ENCODE measurements at places on chromosomes 2 and 18.

DNA sequence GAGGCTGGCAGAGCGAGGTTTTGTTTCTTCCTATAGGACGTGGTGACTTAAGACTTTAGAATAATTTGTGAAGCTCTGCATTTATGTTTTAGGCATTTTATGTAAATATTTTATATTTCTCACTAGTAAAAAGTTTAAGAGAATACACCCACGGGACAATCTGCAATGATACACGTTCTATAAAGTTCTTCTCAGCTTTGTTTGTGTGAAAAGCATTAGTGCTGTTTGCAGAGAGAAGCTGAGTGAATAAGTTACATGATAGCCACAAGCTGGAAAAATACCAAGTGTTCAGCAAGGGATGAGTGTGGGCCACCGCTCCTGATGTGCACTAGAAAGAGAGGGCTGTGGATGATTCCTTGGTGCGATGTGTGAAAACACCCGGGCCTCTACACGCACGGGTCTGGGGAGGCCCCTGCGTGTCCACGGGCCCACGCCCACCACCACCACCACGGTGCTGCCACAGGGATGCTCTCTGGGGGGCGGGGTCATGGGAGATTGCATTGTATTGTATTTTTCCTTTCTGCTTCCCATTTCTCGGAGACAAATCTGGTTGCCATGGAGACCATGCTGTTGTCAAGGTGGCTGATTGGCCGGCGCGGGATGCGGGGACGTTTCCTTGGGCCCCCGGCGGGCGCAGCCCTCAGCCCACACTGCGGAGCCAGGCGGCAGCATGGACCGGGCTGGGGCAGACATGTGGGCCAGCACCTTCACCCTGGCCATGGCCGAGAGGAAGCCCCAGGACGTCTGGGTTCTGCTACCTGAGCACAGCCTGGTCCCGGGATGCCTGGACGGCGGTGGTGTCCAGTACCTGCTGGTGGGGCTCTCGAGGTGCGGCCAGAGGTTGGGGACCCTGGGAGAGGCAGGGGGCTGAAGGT, at the start of gene RTP5:
TSS of gene RTP5 (plus strand) at position 643 of the 875 bp plus-strand sequence. CDS start at position 671, 28 bp downstream.
- no peaks in the 10 kb centered on the region for H3K36me3 ChIP-seq
- H3K27ac ChIP-seq, result no peak within 1 kb of the TSS
- no peaks in the 10 kb centered on the region for H3K27me3 ChIP-seq

- no peaks in the 10 kb centered on the region for H3K4me1 ChIP-seq
- no peaks in the 10 kb centered on the region for H3K36me3 ChIP-seq
- no peak overlapping the region for H3K4me3 ChIP-seq
- H3K27ac ChIP-seq, result no peak overlapping the region
- no peak for DNase-seq
- H3K27me3 ChIP-seq, result no peaks in the 10 kb centered on the region
These were observed 147.3 kb upstream of the NABP1 start for GRCh38 chr2:191530618-191531017.

DNA sequence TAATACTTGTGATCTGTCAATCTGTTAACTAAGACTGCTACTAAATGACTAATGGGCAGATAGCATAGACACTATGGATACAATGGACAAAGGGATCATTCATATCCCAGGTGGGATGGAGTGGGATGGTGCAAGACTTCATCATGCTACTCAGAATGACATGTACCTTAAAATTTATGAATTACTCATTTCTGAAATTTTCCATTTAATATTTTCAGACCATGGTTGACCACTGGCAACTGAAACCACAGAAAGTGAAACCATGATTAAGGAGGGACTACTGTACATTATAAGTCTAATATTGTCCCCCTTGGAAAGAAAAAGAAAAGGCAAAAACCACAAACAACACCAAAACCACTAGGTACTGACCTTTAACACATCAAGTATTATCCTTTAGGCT, 247.0 kb upstream of the SYT4 start:
- H3K27ac ChIP-seq, result no peak overlapping the region
- H3K4me1 ChIP-seq, result no peaks in the 10 kb centered on the region
- H3K36me3 ChIP-seq, result no peaks in the 10 kb centered on the region
- DNase-seq, result no peak

DNA sequence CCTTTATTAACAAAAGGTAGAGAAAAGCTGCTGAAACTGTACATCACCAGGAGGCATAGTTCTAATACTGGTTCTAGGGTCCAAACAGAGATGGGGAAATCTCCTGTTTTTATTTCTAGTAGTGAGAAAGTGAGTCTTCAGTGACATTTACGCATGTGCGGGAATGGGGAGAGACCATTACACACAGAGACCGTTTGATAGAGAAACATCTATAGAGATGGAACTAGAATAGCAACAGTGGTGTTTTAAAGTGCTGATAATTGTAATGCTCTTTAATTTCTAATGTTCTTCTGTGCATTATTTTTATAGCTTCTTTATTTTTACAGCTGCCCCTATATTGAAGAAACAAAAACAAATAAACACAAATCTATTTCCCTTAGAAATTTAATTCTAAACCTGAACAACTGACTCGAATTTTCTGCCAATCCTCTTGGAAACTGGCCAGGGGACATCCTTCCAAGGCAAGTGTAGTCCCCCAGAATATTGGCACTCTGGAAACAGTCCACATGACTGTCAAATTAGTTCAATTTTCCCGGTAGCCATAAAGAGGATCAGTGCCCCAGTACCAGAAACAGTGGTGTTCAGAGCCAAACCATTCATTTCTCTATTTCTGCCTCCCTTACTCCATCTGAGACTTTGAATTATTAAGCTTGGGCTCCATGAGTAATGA, 260.9 kb downstream of the ICOS start:
- no peaks in the 10 kb centered on the region for H3K4me1 ChIP-seq
- H3K27me3 ChIP-seq, result no peaks in the 10 kb centered on the region
- H3K36me3 ChIP-seq, result no peaks in the 10 kb centered on the region
- H3K27ac ChIP-seq, result no peak overlapping the region
- no peak for DNase-seq
- H3K4me3 ChIP-seq, result no peak overlapping the region

DNA sequence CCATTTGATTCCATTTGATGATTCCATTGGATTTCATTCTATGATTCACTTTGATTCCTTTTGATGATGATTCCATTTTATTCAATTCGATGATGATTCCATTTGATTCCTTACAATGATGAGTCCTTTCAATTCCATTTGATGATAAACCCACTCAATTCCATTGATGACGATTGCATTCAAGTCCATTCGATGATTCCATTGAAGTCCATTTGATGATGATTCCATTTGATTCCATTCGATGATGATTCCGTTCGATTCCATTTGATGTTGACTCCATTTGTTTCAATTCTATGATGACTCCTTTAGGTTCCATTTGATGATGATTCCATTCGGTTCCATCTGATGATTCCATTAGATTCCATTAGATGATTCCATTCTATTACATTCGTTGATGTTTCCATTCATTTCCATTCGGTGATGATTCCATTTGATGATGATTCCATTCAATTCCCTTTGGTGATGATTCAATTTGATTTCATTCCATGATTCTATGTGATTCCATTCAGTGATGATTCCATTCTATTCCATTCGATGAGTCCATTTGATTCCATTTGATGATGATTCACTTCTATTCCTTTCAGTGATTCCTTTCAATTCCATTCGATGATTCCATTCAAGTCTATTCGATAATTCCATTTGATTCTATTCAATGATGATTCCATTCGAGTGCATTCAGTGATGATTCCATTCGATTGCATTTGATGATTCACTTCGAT, 1106.0 kb downstream of the RPIA start:
- H3K27ac ChIP-seq, result no peak overlapping the region
- no peaks in the 10 kb centered on the region for H3K4me1 ChIP-seq

- no peak overlapping the region for H3K4me3 ChIP-seq
- peak; percentile 87 for DNase-seq
- H3K4me1 ChIP-seq, result no peaks in the 10 kb centered on the region
These were observed 26.9 kb upstream of the CDH19 start for GRCh38 chr18:66630831-66631230.

- DNase-seq, result peak; percentile 12
- no peaks in the 10 kb centered on the region for H3K36me3 ChIP-seq
- H3K27me3 ChIP-seq, result no peaks in the 10 kb centered on the region
- no peak overlapping the region for H3K4me3 ChIP-seq
These were observed 695.3 kb downstream of the SATB2 start for GRCh38 chr2:198762441-198762840.

- no peaks in the 10 kb centered on the region for H3K27me3 ChIP-seq
- peaks cover 6% of the 10 kb centered on the region for H3K4me1 ChIP-seq
- H3K36me3 ChIP-seq, result no peaks in the 10 kb centered on the region
- DNase-seq, result no peak
- H3K4me3 ChIP-seq, result no peak overlapping the region
- no peak overlapping the region for H3K27ac ChIP-seq
These were observed 221.4 kb upstream of the EPAS1 start for GRCh38 chr2:46075848-46076247.

DNA sequence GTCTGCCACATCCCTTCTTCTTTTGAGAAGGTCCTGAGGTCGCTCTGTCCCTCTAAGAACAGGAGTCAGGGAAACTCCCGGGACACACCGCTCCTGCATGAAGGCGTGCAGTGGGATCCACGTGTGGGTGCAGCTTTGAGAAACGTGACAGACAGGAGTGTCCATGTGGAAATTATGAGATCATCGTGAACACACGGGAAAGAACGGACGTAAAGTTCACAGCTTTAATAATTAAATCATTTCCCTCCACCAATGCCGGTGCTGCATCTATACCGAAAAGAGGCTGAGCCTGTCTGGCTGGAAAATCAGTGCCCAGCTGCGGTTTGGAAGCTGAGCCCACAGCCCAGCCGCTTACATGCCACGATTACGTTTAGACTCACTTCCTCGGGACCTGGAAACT, 372.4 kb upstream of the SALL3 start:
- no peak overlapping the region for H3K27ac ChIP-seq
- H3K27me3 ChIP-seq, result no peaks in the 10 kb centered on the region
- no peak overlapping the region for H3K4me3 ChIP-seq
- H3K36me3 ChIP-seq, result no peaks in the 10 kb centered on the region
- DNase-seq, result no peak

DNA sequence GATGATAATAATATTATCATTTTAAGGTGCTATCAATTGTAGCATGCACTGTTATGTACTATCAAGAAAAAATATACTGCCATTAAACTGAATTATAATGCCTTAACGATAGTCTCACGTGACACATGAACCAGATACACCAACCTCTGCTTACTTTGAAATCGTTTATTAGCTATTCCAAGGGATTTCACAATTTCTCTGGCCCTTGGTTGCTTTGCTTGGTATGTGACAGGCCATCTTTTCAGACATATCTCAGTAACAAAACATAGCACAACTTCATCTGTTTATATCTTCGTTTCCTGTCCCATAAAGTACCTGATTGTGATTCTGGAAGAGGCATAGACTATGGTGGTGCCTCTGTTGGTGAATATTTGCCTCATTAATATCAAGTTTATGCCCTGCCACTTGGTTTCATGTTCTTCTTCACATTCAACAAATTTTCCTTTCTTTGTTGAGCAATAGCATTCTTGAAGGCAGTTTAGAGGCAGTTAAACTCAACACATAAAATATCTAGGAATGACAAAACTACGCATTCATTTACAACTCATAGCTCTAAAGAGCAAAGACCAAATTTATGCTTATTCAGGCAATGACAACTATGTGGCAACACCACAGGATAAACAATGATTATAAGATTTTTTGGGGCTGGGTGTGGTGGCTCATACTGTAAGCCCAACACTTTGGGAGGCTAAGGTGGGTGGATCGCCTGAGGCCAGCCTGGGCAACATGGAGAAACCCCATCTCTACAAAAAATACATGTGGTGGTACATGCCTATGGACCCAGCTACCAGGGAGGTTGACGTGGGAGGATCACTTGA, 84.3 kb downstream of the MCFD2 start:
- H3K27me3 ChIP-seq, result no peaks in the 10 kb centered on the region
- H3K36me3 ChIP-seq, result no peaks in the 10 kb centered on the region
- no peak for DNase-seq

- no peak overlapping the region for H3K4me3 ChIP-seq
- no peaks in the 10 kb centered on the region for H3K36me3 ChIP-seq
- H3K4me1 ChIP-seq, result peaks cover 62% of the 10 kb centered on the region
These were observed 112.8 kb downstream of the SPTBN1 start for GRCh38 chr2:54568876-54569321.

- no peak within 1 kb of the TSS for H3K27ac ChIP-seq
- DNase-seq, result peak; percentile 18
- H3K27me3 ChIP-seq, result peaks cover 4% of the 10 kb centered on the region
These were observed at the start of gene M1AP for GRCh38 chr2:74648009-74648443. Gene M1AP, minus strand, starts transcription at chr2:74648330. Its CDS starts 8,055 bp downstream, at chr2:74640275.

- H3K27me3 ChIP-seq, result no peaks in the 10 kb centered on the region
- peaks cover 8% of the 10 kb centered on the region for H3K36me3 ChIP-seq
- no peaks in the 10 kb centered on the region for H3K4me1 ChIP-seq
- H3K4me3 ChIP-seq, result no peak overlapping the region
- DNase-seq, result no peak
These were observed 158.9 kb downstream of the RHBDD1 start for GRCh38 chr2:226994775-226995174.

DNA sequence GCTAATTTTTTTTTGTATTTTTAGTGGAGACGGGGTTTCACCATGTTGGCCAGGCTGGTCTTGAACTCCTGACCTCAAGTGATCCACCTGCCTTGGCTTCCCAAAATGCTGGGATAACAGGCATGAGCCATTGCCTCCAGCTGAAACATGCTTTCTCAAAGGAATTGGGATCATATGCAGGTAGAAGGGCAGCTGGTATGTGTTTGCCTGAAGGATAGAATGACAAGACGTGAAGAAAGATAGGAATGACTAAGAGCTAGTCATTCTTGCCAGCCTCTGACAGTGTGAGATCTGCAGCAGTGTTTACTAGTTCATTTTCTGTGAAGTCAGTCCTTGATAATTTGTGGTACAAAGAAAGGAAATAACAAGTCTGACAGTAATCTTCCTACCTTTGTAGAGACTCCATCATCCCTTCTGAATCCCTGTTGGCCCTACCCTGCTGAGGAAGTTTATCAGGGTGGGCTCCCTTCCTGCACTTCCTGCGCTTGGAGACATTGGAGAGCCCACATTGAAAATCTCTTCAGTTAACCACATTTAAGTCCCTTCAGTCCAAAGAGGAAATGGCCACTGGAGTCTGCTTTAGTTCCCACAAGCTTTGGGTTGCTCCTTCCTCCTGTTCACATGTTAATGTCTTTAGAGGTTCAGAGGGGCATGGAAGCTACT, 14.7 kb downstream of the CFLAR start:
- peak; percentile 74 for DNase-seq
- peaks cover 73% of the 10 kb centered on the region for H3K4me1 ChIP-seq
- H3K4me3 ChIP-seq, result no peak overlapping the region
- H3K27ac ChIP-seq, result no peak overlapping the region

DNA sequence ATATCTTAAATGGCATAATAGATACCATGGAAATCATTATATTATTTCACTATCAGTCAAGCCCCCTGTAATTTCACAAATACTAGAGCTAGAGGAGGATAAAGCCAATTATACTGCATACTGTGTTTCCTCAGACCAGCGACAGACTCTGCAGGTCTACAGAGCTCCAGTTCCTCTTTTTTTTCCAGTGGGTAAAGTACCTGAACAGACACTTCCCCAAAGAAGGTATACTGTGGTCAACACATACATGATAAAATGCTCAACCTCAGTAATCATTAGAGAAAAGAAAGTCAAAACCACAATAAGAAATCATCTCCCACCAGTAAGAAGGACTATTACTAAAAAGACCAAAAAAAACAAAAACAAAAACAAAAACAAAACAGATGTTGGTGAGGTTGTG, 44.6 kb downstream of the SCN7A start:
- peak; percentile 48 for DNase-seq
- H3K27me3 ChIP-seq, result no peaks in the 10 kb centered on the region
- H3K27ac ChIP-seq, result no peak overlapping the region
- H3K36me3 ChIP-seq, result no peaks in the 10 kb centered on the region
- no peak overlapping the region for H3K4me3 ChIP-seq

- H3K27me3 ChIP-seq, result no peaks in the 10 kb centered on the region
- H3K36me3 ChIP-seq, result peaks cover 4% of the 10 kb centered on the region
- H3K4me1 ChIP-seq, result peaks cover 6% of the 10 kb centered on the region
- H3K4me3 ChIP-seq, result peak overlapping the region; percentile 19
- H3K27ac ChIP-seq, result no peak overlapping the region
These were observed 128.0 kb downstream of the NFATC1 start for GRCh38 chr18:79523736-79524180.

Data from common myeloid progenitor, CD34-positive (primary cell).